ENCODE measurements at places on chromosomes 5 and 9. TPM values are rescaled to one million over a fixed set of nuclear protein-coding genes. Genes with fewer than 3 reads are reported as not detected.

ADAMTS13 gene
- total RNA-seq, result 0.88 TPM

PRLR gene
- total RNA-seq, result 2.6 TPM

TAF11L11 gene
- total RNA-seq, result not detected

BHMT2 gene
- 8.0 TPM for total RNA-seq

DNA sequence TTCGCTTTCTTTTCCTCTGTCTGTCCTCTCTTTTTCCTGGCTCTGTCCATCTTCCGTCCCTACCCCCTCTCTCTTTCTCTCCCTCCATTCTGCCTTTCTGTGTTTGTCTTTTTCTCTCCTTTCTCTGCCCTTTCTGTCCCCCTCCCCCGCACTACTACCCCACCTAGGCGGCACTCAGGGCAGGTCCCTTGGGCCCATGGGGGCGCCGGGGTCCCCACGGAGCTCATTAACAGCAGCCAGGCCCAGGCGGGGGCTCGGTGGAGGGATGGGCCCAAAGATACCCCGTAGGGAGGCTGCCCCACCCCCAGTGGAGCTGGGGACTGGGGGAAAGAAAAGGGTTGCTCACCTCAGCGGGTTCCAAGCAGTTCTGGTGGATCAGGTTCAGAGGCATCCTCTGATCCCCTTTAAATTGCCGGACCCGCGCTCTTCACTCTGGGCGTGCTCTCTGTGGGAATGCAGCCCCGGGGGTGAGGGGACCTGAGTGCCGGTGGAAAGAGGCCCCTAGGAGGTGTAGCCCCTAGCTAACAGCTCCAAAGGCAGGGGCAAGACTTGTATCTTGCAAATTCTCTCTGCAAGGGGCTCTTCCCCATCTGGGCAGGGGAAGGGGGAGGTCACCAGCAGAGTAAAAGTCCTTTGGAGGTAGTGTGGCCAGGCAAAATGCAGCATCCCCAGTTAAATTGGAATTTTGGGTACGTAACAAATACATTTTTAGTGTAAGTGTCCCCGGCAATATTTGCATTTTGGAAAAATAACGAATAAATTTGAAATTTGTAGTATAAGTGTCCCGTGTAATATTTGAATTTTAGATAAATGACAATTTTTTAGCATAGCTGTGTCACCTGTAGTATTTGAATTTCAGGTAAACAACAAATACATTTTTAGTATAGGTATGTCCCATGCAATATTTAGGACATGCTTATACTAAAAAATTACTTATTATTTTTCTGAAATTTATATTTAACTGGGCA lies 7.4 kb downstream of the LHX2 start:
- DNase-seq, result no peak

DNA sequence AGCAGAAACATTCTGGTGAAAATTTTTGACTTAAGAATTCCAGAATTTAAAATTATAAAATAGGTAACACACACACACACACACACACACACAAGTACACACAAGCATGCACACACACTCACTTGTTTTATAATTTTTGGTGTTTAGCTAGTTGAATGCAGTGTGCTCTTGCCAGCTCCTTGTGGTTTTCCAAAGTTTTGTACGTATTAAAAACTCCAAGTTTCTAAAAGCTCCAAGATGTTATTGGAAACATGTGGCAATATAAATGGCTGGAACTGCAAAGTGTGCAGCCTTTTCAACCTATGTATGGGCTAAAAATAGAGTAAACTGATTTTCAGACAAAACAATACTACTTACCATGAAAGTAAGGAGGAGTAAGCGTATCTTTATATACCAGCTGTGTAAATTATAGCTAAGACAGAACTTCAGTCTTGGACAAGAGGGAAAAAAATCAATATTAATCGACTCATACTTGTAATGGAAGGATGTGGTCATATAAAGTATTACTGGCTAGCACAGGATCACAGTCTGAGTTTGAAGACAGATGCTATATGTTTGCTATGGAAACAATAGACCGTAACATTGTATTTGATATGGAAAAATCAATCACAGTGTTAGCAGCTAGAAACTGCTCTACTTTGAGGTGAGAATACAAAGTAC lies 727.1 kb upstream of the GRAMD2B start:
- no peak for DNase-seq

- DNase-seq, result no peak
These were observed 37.5 kb downstream of the DAP start for GRCh38 chr5:10723514-10723913.

- no peak for DNase-seq
These were observed 799.1 kb downstream of the TAF11L14 start for GRCh38 chr5:18433336-18433735.

GRCh38 chr9:34566322-34566721 lies 23.2 kb downstream of the CNTFR start:
- DNase-seq, result no peak

- no peak for DNase-seq
These were observed 26.6 kb downstream of the DYNC2I2 start for GRCh38 chr9:128629852-128630545.

GRCh38 chr5:124981901-124982300 lies 235.5 kb upstream of the ZNF608 start:
- DNase-seq, result peak; percentile 45

GRCh38 chr5:34005211-34005610 lies 2.6 kb downstream of the AMACR start:
- no peak for DNase-seq

All from breast epithelium (tissue), 4 donors.